ENCODE measurements at places on chromosomes 5 and 9.

GRCh38 chr5:38529955-38530646 is 26.3 kb downstream of the LIFR start:
- no peak for DNase-seq

DNA sequence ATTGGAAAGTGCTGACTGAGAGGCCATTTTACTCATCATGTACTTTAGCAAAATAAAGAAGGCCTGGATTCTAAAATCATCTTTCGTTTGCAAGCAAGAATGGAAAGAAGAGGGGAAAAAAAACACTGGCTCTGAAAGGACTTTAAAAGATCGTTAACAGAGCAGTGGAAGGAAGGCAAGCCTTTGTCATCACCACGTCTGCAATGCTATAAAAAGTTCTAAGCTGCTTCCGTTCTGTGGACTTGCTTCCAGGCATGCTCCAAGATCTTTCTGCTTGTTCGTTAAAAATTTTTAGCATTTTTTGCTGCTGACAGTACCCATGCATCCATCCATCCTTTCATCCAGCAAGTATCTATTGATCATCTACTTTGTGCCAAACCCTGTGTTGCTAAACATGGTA is 226.5 kb downstream of the GABBR2 start:
- no peak for DNase-seq

DNA sequence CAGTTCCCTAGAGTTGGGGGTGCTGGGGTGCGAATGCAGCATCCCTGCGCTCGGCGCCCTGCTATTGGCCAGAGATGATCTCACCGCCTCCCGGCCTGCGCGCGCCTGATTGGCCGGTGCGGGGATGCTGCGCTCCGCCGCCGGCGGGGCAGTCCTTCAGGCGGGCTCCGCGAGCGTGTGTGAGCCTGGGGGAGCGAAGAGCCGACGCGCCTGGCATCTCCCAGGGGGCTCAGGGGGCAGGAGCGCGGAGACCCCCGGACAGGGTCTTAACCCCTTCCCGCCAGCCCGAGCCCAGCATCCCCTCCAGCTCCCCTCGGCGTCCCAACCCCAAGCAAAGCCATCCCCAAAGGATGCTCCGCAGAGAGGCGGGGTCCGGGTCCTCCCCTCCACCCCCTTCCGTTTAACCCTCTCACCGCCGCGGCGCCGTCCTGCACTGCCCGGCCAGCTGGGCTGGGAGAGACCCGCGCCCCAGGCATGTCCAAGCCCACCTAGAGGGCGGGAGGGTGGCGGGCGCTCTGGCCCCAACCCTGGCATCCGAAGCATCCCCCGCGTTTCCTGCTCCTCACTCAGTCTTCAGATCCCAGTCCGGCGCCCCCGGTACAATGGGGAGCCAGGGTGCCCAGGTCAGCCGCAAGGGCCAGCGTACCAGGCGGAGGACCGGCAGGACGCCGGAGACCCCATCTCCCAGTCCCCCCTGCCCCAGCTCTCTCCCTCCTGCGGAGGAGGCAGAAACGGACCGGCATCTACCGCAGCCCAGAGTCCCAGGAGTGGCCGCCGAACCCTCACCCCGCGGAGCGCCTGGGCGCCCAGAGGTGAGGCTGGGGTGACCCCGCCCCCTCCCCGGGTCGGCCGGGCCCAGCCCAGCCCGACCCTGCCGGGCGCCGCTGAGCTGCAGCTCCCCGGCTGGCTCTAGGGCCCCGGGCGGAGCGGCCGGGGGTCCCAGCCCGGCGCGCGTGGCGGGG is 19.3 kb upstream of the TOR2A start:
- DNase-seq, result no peak

- no peak for DNase-seq
These were observed 24.5 kb upstream of the SARDH start for GRCh38 chr9:133762488-133763271.

DNA sequence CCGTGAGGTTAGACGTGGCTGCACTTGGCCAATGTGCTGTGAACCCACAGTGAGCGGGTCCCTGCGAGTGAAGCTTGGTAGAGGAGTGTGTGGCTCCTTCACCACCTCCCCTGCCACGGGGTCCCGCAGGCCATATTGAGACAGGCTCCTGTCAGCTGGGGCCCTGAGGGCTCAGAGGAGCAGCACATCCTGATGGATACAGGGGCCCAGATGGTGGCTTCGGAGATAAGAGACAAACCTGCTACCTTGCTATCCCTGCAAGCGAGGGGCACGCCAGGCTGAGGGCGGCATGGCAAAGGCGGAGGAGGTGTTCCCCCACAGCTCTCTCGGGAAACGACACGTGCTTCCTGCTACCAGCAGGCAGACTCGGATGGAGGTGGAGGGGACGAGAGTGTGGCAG is 33.1 kb downstream of the SLC6A3 start:
- no peak for DNase-seq

DNA sequence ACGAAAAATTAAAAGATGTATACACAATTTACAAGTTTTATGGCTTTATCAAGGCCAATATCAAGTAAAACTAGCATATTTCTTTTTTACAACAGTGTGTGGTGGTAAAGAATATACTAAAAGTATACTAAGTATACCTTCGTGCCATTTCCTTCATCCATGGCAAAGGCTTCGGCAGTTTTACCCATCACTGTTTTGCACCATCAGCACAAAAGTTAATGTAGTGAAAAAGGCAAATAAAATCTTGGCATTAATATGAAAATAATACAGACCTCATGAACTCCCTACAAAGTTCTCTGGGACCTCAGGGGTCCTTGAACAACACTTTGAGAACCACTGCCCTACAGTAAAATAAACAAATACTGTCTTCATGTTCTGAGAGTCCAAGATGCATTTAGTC is 312.3 kb upstream of the NREP start:
- DNase-seq, result no peak

DNA sequence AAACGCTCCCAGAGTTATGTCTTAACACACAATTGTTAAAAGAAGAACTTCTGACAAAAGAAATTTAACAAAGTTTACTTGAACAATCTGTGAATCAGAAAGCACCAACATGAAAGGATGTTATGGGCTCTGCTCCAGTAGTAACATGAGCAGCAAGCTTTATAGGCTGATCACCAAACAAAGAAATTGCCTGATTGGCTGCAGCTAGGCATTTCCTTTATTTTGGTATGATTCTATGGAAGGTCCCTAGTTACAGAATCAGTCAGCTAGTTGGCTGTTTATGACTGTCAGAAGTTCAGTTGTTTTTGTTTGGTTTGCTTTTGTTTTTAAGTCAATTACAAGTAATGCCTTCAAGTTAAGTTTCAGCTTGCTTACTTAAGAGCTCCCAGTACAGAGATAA is 102.4 kb upstream of the SMC2 start:
- no peak for DNase-seq

- no peak for DNase-seq
These were observed 9.8 kb upstream of the PURA start for GRCh38 chr5:140104100-140104499.

DNA sequence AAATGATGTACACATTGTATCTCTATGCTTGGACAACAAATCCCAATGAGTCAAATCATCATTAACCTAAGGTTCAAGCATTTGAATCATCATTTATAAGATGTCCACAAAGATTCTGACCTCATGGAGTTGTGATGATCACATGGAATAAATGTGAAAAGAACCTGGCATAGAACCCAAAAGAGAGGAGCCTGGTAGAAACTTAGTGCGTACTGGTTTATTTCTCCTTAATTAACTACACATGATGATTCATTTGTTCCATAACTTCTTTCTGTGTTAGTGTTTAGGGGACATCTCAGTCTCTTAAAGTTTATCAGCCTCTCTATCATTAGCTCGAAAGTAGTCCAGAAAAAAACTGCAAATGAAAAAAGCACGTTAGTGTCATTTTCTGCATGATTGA is 411.6 kb downstream of the BRINP1 start:
- no peak for DNase-seq

DNA sequence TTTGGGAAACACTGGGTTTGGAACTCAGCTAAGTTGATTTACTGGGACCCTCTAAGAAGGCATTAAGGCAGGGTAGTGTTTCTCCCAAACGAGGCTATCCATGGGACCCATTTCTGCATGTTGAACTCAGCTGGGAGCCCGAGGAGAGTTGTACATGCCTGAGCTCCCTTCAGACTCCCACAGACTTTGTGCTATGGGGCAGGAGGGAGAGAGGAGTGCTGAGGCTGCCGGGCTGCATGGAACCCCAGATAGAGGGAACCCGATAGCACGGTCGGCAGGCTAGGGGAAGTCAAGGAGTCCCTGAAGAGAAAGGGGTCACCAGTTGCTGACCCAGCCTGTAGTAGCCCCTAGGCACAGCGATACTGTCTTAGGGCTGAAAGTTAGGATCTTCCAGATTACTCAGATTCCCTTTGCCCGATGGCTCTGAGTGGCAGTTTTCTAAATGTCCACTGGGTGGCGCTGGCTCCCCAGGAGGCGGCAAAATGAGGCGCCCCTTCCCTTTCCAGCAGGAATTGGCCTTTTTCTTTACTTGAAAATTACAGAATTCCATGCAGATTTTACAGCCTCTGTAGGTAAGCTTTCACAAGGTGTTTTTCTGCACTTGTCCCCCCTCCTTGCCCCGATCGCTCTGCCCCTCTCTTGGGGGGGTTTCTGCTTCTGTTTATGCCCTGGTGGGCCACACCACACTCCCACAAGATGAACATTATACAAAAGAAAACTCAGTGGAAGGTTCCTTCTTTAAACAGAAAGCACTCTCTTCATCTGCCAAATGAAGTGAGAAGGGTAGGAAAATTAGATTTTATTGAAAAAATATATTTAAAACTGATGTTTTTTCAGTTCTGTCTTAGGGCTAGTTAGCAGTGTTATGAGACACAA is 17.8 kb downstream of the NANS start:
- DNase-seq, result no peak

GRCh38 chr9:132802121-132802795 is 75.8 kb downstream of the AK8 start:
- no peak for DNase-seq

GRCh38 chr9:93422977-93423616 is 28.4 kb upstream of the FAM120A start:
- DNase-seq, result peak; percentile 3

DNA sequence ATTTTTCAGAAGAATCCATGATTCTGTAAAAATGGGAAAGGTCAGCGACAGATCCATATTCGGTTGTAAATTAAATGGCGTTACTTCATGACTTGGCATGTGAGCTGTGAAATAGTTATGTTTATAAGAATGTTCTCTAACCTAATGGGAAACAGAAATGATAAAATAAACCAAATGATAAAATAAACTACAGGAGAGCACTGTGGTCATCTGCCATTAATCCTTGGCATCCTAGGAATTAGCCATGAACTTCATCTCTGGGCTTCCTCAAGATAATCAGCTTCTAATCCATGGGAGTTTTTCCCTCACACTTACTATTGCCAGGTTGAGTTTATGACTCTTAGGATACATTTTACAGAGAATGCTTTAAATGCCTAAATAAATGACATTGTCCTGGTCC is 94.6 kb upstream of the SLC30A5 start:
- DNase-seq, result no peak

DNA sequence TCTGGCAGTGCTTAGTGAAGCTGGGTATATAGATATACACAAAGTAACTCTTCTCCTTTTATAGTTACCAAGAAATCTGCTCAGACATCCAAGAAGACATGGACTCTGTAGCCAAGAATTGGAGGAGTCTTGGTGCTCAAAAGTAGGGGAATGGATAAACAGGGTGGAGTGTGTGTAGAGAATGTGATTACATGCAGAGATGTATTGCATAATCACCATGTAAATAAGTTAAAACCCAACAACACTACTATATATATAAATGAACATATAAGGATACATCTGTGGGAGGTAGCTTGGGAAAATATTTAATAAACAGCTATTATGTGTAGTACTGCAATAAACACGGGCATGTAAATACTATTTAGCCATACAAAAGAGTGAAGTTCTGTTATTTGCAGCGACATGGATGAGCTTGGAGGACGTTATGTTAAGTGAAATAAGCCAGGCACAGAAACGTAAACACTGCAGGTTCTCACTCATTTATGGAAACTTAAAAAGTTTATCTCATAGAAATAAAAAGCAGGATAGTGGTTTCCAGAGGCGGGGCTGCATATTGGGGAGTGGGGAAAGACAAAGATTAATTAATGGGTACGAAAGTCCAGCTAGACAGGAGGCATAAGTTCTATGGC is 207.5 kb downstream of the TENT4A start:
- DNase-seq, result no peak

GRCh38 chr9:87276327-87276841 is 221.3 kb upstream of the DAPK1 start:
- no peak for DNase-seq

GRCh38 chr9:93268551-93269314 is 84.8 kb downstream of the WNK2 start:
- DNase-seq, result peak; percentile 48

DNA sequence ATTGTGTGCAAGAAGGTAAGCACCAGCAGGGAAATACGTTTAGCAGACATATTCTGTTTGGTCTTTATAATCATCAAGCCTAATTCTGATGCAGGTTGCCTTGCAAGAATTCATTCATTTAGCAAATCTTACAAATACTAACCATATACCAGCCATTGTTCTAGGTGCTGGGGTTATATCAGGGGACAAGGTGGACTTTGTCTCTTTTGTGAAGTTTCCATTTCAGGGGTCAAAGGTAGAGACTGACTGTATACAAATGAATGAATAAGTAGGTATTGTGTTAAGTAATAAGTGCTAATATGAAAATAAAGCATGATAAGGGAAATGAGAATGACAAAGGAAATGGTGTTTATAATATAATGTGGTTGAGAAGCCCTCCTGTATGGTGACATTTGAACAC is 64.0 kb downstream of the LNPEP start:
- DNase-seq, result no peak

DNA sequence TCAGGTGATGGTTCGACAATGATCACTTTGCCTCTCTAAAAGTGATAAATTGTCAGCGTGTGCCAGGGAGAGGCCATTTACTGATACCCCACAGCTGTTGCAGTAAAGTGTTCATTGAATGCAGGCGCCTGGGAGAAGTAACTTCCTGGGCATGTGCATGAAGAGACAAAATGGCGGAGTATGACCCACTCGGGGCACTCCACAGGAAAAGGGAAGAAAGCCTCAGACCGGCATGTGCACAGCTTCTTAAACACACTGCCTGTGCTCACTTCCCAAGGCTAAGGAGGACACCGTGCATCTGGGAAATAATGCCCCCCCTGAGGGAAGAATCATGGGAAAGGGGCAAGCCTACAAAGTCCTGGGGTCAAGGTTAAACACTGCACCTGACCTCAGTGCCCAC is 329.5 kb downstream of the ICE1 start:
- peak; percentile 85 for DNase-seq

DNA sequence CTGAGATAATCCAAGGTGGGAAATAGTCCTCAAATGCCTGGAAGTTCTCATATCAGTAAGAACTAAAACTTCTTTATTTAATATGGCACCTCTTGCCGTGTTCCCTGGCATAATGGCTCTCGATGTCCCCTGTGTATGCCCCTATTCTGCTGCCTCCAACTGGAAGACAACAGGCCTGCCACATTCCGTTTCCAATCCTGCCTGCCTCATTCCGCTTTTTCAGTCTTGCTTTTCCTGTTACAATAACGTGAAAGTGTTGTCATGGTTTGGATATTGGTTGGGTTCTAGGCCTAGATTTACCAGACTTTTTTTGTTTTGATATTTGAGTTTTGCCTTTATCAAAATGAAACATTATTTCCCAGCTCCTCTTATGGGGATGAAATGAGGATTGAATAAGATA is 98.2 kb downstream of the FOCAD start:
- no peak for DNase-seq
